ENCODE measurements at places on chromosomes 7 and 10. TPM values are rescaled to one million over a fixed set of nuclear protein-coding genes. Genes with fewer than 3 reads are reported as not detected.
A peak's percentile ranks its signal among the peaks of the same experiment; 100 is the strongest.

The FBXL13 gene
- 0.86 TPM for total RNA-seq

The H2BK1 gene
- not detected for total RNA-seq

The MAGI2 gene
- total RNA-seq: 0.19 TPM

The TRDMT1 gene
- total RNA-seq: 8.1 TPM

DNA sequence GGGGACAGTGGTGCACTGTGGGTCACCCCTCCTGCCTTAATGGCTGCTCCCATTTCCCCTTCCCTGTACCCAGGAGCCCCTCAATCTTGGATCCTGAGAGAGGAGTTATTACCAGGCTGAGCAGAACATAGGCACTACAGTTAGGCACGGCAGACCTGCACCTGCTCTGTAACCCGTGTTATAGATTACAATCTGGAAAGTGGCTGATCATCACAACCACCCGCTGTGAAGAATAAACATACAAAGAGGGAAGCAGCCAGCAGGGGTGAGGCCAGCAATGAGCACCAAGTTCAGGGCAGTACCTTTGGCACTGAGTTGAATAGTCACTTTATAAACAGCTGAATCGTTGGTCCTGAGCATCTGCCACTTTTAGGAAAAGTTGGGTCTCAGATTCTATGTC, 1.7 kb downstream of the CDHR1 start:
- peak; percentile 29 for DNase-seq

GRCh38 chr10:132462463-132463332, 65.7 kb downstream of the PWWP2B start:
- DNase-seq: no peak

DNA sequence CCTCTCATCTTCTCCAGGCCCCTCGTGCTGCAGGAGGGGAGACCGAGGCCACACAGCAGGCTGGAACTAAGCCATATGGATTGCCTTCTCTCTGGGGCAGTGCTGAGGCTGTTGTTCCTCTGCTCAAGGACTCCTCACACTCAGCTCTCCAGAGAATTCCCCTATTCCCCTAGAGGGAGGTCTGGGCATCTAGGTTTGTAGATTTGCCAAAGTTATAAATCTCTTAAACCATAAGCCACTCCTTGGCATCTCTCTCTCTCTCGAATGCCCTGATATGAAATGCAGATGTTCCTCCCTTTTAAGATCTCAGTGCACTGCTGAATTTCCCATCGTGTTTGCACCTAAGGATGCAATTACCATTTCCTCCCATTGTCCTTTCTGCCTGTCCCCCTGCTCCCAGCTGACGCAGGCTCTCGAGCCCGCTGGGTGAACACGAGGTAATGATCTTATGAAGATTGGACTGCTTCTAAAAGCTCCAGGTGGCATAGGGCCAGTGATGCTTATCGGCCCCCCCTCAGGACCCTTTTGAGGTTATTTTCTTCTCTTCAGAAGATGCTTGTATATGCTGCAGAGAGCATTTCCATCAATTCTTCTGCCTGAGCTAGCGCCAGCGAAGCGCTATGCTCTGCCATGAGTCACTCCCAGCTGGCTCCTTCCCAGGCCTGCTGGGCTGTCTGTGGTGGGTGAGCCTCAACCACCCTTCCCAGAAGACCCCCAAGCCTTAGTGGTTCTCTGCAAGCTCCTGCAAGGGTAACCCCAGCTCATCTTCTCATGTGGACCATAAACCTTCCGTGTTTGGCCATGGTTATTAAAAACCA, 41.6 kb upstream of the AQP1 start:
- DNase-seq: no peak

DNA sequence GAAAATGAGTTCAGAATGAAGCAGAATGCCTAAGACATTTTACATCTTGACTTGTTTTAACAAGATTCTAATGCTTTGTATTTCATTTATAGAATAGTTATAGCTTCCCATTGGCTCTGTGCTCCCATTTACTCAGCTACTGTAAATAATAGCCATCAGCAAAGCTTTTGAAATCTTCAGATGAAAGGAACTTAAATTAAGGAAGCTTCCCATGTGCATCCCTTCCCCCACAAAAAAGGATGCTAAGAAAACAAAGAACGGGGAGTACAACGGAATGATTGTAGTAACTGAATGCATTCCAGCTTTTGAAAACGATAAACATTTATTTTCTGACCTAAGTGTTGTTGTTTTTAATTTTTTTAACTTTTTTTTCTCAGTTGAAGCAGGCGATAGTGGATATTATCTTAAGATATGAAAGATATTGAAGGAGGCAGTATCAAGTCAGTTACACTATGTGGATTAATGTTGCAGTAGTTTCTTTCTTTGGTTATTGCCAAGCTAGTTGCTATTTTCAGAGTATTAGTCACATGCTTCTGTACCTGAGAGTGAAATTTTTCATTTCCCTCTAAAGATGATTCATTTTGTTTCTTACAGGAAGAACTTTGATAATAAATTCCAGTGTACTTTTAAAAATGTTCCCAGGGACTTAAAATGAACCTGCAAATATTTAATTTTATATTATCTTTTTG, 129.2 kb downstream of the KCND2 start:
- DNase-seq: no peak

GRCh38 chr7:15489383-15489782, 72.4 kb downstream of the AGMO start:
- no peak for DNase-seq

DNA sequence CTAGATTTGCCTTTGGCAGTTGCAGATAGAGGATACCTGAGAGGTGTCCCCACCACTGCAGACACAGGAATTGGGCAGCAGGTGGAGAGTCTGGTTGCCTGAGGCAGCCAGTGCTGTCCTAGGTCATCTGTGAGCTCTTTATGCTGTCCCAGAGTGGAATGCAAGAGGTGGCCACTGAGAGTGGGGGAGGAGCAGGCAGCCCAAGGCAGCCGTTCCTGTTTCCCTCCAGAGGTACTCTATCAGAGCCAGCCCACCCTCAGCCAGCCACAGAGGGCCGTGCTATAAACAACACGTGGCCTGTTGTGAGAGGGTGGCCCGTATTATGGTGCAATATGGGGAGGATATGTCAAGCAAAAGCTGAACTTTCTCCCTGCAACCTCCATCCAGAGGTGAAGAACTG, 8.5 kb downstream of the LRRC18 start:
- DNase-seq: no peak

GRCh38 chr10:61964059-61964709, 62.7 kb downstream of the ARID5B start:
- DNase-seq: no peak

DNA sequence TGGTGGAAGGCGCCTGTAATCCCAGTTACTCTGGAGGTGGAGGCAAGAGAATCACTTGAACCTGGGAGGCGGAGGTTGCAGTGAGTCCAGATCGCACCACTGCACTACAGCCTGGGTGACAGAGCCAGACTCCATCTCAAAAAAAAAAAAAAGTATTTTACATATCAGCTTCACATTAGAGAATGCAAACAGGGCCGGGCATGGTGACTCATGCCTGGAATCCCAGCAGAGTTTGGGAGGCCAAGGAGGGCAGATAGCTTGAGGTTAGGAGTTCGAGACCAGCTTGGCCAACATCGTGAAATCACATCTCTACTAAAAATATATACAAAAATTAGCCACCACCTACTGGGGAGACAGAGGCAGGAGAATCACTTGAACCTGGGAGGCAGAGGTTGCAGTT, 31.6 kb downstream of the USP54 start:
- DNase-seq: no peak

- no peak for DNase-seq
Measured at GRCh38 chr7:127245607-127246006, 7.1 kb downstream of the GRM8 start.

GRCh38 chr7:54632696-54633095, 90.5 kb downstream of the VSTM2A start:
- DNase-seq: no peak

Data from natural killer cell treated with Interleukin-12 subunit alpha and Interleukin-12 subunit beta and Interleukin-15 and Interleukin-18, amount 100 ng/mL, for 72 hours (primary cell).